Stimulated activated CD4-positive, alpha-beta T cell treated with anti-CD3 and anti-CD28 coated beads, Interleukin-1b, Interleukin-23, amount 100 ng/mL, for 1 hour (primary cell): ENCODE measurements at places on chromosomes 5 and 9.

DNA sequence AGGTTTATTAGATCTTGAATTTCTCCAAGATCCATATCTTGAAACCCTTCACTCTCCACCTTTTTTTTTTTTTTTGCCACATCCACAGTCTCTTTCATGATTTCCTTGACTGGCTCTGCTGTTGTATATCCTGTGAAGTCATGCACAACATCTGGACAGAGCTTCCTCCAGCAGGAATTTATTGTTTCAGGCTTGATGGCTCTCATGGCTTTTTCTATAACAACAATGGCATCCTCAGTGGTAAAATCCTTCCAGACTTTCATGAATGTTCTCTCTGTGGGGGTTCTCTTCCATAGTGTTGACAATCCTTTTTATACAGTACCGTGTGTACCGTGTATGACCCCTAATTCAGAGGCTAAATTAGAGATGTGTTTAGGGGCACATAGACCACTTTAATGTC is 24.0 kb downstream of the RANBP17 start:
- no peak for DNase-seq

DNA sequence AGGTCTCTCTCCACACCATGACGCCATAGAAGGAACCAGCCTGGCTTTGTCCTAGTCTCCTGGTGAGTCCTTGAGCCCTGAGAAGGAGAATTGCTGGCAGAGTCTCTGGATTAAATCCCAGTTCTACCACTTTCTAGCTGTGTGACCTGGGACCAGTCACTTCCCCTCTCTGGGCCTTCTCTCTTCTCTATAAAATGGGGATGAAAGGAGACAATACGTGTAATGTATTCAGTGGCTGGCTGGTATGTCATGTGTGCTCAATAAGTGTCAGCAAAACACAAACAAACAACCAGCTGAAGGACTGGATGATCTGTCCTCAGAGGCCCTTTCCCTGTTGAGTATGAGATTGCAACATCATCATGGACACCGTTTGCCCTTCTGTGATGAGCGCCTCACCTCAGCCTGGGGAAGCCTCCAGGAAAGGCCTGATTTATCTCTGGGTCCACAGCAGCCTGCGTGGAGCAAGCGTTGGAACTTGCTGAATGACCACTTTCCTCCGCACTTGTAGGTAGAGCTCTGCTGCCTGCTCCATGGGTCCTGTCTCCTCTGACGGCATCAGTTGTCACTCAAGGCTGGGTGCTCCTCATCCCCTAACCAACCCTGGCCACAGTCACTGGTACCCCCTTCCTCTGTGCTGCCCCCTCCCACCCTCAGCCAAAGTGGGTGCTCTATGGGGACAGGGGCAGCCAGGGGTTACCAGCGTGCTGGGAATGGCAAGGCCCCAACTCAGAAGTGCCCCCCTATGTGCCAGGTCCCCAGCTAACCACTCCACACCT is 3.6 kb upstream of the NR5A1 start:
- DNase-seq: no peak

DNA sequence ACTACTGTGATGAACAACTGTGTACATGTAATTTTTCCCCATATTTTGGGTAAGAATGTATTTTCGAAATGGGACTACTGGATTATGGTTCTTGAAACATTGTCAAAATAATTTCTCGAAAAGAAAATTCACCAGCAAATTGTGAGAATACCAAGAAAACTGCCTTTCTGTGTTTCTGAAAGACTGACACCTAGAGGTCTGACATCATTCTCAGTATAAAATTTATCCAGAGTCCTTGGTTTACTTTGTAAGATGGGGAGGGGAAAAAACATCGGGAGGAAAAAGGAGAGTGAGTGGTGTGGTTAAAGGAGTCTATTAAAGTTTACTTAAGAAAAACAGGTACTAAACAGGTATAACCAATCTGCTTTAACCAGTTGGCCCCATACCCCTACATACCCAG is 149.2 kb downstream of the CEP120 start:
- no peak for DNase-seq

- DNase-seq: no peak
These were observed 8.3 kb downstream of the OTP start for GRCh38 chr5:77630114-77630680.
